Renal cortical epithelial cell (primary cell): ENCODE measurements at places on chromosomes 3 and 15. TPM values are rescaled to one million over a fixed set of nuclear protein-coding genes. Genes with fewer than 3 reads are reported as not detected.

The RRP9 gene
- 17.1 and 37.5 TPM in 2 replicates for total RNA-seq

The GOLGA6L10 gene
- 0.35 and 2.0 TPM in 2 replicates for total RNA-seq

The AADAC gene
- 0.17 TPM in 1 of 2 replicates, not detected in the other for total RNA-seq

The CEP63 gene
- total RNA-seq: 10.8 and 31.3 TPM in 2 replicates

The CHRFAM7A gene
- 2.0 and 4.7 TPM in 2 replicates for total RNA-seq

The NANOGP8 gene
- not detected in 2 replicates for total RNA-seq

The SLC22A14 gene
- 0.45 TPM in 1 of 2 replicates, not detected in the other for total RNA-seq

DNA sequence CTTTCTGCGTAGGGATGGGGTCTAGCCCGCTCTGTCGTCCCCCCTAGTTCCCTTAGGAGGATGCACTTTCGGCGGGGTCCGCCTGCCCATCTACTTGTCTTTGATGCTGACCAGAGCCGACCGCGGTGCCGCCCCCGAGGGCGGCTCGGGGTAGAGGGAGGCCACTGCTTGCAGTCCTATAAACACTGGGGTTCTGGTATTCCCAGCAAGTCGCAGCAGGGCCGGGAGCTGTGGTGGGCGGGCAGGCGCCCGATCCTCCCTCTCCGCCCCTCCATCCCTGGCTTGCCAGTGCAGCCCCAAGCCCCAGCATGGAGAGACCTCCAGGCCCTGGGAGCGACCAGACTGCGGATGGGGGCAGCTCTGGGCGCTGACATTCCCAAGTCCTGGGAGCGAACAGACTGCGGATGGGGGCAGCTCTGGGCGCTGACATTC lies 830 bp downstream of the SEMA4B start:
- no peak for DNase-seq

GRCh38 chr3:102529452-102529851 lies 94.6 kb downstream of the ZPLD1 start:
- peak; percentile 54 for DNase-seq

DNA sequence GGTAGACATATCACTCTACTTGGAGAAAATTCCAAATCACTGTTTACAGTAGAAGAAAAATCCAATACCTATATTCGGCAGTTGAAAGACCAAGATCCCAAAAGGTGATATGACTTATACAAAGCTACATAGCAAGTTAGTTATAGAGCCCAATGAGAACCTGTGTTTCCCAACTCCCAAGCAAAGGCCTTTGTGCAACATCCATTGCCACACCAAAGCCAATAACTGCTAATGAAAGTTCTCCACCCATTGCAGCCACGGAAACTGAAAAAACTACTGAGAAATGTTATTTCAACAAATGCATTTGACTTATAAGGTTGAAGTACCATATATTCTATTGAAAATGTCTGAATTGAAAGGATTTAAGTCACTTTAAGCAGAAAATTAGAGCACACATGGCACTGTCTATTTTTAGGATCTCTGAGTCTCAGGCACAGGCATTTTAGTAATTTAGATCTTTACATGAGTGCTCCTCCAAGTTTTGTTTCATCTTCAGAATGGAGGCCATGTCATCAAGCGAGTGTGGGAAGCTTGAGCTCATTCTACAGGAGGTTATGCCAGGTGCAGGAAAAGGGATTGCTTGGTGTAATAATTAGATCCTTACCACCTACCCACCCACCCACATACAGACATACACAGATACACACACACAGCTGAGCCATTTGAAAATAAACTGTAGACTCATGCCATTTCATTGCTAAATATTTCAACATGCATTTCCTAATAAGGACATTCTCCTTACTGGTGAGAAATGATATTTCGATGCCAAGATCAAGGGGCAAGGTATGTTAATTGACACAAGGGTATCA lies 19.7 kb upstream of the ANO10 start:
- peak; percentile 56 for DNase-seq

DNA sequence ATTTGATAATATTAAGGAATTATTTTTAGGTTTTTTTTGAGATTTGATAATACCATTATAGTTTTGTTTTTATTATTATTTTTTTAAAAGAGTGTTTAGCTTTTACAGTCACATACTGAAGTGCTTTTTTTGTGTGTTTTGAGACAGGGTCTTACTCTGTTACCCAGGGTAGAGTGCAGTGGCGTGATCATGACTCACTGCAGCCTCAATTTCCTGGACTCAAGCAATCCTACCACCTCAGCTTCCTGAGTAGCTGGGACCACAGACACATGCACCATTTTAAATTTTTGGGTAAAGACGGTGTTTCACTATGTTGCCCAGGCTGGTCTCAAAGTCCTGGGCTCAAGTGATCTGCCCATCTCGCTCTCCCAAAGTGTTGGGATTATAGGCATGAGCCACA lies 73.0 kb downstream of the SUMF1 start:
- peak; percentile 50 for DNase-seq

GRCh38 chr3:73094129-73094528 lies 32.7 kb downstream of the EBLN2 start:
- peak; percentile 52 for DNase-seq

DNA sequence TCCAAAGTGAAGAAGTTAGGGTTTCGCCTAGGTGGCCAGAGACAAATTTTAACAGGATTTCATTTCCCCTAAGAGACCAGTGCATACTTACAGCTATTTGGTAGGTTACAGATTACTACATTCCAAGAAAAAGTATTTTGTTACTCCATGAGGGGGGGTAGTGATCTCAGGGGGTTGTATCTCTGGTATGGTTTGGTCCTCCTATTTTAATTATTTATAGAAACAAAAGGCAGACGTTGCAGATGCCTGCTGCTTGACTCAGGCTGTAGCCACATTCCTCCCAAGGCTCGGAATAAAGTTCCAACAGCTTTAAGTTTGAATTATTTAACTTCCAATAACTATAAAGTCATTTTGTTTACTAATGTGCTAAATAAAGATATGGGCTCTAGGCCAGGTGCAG lies 1.3 kb upstream of the TRIM59 start:
- DNase-seq: peak; percentile 88

GRCh38 chr3:29850641-29851040 lies 569.8 kb downstream of the RBMS3 start:
- DNase-seq: no peak

DNA sequence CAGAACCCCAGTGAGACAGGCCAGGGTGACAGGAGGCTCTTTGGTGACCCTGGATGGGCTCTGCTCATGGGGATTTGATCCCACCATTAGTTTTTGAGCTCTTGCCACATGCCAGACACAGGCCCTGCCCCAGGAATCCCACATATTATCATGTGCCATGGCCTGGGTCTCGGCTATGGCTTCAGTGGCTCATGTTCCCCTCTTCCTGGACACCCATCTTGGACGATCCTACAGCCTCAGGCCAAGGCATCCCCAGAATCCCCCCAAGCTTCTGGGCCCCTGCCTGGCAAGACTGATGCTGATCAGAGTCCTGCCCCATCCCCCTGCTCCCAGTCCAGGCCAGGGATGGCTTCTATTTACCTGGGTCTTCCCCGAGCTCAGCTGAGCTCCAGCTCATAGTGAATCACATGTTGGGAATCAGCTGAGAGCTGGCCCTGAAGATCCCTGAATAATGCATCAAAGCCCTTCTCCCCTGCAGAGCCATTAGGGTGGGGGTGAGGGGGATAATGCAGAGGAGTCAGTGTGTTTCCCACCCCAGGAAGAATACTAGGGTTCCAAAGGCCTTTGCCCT lies 50.9 kb upstream of the CHRNB4 start:
- DNase-seq: peak; percentile 51

DNA sequence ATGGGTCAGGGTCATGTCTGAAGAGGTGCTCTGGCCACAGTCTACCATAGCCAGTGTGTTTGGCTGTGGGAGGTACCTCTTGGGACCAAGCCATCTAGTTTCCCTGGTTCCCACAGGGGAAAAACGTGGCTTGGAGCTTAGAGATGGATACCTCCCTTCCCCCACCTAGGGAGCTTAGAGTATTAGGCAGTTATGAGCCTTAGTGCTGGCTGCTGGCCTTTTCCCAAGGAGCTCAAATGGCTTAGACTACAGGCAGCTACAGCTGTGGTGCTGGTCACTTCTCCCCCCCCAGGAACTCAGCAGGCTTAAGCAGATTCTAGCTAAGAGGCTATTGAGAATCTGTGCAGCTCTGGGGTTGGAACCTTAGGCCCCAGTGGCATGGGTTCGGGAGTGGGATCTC lies 591.2 kb downstream of the NSUN3 start:
- DNase-seq: no peak

DNA sequence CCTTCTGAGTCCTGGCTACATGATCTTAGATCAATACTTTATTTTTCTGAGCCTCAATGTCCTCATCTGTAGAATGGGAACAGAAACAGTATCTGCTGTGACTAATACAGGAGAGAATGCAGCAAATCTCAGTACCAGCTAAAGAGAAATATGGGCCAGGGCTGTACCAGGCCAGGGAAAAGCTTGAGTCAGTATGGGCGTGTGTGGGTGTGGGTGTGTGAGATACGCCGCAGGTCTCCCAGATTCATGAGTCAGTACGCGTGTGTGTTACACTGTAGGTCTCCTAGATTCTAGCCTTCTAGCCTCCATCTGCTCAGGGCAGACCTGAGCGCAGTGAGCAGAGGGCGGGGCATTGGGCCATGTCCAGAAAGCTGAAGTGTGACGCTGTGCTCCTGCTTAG lies 15.2 kb downstream of the GNAI2 start:
- DNase-seq: peak; percentile 88

GRCh38 chr3:11625376-11626083 lies 18.2 kb downstream of the VGLL4 start:
- no peak for DNase-seq

DNA sequence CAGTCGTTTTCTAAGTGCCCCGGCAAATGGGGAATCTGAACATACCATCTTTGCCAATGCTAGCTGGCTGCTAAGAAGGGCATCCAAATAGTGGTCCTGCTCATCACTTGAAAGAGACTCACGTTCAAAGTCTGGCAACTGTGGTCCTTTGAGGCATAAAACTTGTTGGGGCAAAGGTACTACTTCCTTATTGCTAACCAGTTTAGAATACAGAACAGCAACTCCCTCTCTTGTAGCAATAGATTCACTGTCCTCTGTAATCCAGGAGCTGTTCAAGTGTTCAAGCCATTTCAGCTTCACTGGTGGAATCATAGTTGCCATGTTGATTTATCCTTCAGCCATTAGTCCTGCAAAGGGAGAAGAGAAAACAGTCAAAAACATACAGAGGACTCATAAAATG lies 58.4 kb downstream of the HERC1 start:
- no peak for DNase-seq

GRCh38 chr15:56339594-56339993 lies 25.6 kb upstream of the TEX9 start:
- no peak for DNase-seq

GRCh38 chr15:100170291-100171210 lies 171.2 kb downstream of the ADAMTS17 start:
- DNase-seq: no peak

DNA sequence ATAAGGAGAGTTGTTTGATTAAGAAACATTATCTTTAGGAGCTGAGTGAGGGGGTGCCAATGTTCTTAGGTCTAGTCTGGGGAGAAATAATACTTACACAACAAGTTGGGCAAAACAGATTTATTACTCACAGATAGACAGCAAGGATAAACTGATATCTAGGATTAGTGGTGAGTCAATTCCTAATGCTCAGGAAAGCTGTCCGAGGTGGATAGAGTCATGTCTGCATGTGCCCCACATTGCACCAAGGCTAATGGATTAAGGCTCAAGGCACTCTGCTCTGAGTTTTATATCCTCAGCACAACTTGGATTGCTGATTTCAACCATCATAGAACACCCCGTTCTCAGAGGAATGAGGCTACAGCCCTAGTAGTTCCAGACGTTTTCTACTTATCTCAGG lies 1042.3 kb downstream of the OTOL1 start:
- no peak for DNase-seq

DNA sequence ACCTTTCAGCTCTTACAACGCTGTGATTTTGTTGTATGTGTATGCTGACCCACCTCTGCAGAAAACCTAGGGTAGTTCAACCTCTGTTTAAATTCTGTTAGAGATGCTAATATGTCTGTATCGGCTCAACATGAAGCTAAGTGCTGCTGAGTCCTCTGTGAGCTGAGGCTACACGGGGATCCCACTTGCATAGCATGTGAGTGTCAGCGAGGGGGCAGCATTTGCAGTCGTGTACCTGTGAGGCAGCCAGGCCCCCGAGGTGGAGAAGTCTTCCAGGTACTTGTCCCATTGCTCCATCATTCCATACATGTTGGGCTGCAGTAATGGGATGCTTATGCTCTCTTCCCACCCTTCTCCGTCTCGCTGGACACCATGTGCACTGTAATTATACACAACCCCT lies 3.7 kb downstream of the MKRN2OS start:
- no peak for DNase-seq

GRCh38 chr3:134079111-134079547 lies 49.4 kb upstream of the SLCO2A1 start:
- DNase-seq: no peak

GRCh38 chr15:46278486-46279090 lies 643.8 kb downstream of the SQOR start:
- DNase-seq: no peak

DNA sequence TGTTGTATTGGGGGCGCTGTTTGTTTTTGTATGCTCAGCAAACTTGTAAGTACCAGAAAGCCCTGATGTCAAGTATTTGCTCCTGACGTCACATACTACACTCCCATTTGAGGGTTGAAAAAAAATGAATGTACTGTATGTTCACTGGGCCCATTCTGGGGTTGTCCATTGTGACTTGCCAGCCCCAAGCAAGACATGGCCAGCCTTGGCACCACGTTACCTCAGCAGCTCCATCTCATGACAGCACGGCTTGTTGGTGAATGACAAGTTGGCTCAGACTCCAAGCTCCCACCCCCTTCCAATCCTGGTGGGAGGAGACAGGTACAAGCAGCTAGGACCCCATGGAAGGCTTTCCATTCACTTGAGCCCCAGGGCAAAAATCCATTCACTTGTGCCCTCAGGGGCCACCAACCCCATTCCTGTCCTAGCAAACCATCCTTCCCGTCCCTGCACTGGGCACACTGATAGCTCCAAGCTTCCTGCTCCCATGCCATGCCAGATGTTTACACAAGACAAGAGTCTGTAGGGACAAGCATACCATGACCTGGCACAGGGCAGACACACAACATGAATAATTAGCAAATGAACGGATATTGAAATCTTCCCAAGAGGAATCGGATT lies 1.6 kb downstream of the PHGR1 start:
- no peak for DNase-seq

DNA sequence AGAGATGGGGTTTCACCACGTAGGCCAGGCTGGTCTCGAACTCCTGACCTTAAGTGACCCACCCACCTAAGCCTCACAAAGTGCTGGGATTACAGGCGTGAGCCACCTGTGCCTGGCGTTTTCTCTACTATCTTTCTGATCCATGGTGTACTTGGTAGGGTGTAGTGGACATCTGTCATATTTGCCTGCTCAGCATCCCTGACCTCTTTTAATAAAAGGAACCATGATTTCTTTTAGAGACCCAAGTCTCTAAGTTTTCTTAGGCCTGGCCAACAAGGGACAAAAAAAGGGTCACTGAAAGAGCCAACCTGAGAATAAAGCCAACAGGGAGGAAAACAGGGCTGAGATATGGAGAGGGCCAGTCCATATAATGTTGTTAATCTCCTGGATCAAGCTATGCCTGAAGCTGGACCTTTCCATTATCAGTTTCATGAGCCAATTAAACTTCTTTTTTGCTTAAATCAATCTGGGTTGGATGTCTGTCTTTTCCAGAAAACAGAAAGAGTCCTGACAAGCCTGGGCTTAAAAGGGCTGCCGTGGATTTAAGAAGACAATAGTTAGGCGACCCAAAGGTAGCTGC lies 48.1 kb upstream of the PGPEP1L start:
- DNase-seq: no peak
